Pons (tissue), 1 donor: ENCODE measurements at places on chromosomes 2 and 18.

DNA sequence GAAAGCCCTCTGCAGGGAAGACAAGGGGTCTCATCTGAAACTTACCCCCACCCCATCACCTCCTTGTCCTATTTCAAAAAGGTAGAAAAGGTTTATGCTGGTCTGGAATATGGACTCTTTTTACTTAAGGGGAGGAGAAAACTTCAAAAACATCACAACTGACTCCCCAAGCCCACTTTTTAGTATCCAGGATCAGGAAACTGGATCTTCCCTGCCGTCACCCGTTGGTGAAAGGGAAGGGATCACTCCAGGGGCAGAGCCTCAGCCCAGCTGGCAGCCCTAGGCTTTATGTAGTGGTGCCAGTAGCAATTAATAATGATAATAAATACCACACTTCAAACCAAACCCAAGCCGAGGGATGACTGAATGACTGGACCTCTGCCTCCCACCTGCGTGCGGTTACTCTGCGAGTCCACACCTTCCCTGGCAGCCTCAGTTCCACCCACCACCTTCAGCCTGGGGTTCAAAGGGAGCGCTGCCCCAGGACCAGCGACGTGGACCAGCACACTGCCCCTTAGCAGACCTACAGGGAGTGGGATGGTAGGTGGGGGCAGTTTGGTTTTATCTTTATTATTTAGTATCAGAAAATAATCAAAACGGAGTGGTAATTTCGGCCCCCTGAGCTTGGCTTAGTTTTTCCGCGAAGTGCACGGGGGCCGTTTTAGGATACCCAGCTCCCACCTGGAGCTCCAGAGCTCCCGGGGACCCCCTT, 4.9 kb upstream of the GATA6 start:
- DNase-seq: no peak

DNA sequence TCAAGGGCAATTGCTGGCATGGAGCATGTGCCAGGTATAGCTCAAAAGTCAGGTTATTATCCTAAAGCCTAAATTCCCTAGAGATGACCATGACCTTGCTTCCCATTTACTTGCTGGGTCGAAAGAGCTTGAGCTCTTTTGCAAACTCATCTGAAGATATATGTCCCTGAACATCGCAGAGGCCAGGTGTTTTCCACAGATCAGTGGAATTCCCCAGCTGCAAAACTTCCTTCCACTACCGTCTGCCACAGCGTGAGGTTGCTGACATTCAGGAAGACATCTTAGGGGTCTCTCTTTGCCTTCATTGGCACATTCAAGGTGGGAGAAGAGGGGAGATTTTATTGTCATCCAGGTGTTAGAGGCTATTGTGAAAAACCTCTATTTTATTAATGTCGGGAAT, 171.0 kb downstream of the MIB1 start:
- DNase-seq: no peak

DNA sequence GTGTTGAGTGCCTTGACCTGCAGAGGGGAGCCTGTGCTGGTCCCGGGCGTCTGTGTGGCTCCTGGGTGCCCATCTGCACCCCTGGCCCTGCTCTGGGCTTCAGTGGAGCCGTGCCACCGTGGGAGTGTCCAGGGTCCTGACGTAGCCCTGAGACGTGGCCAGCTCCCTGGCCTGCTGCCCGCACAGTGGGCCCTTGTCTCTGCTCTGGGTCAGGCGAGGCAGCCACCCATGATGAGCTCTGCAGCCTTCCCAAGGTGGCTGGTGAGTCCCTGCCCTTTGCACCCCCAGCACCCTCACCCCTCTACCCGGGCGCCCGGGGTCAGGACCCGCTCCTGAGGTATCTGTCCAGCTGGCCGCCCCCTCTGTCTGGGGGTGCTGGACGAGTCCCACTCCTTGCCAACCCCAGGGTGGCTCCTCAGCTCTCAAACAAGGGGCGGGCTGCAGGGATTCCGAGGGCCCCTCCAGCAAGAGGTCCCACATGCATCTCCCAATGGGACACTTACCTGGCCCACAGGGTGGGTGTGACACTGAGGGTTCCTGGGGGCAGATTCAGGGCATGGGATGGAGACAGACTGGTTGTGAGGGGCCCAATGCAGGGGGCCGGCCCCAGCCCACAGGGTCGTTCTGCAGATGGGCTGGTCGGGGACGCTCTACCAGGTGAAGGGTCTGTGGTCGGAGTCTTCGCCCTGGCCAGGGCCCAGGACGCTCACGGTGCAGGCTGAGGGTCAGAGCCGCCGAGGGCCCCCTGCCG, 2.4 kb downstream of the NEU4 start:
- DNase-seq: peak; percentile 46

DNA sequence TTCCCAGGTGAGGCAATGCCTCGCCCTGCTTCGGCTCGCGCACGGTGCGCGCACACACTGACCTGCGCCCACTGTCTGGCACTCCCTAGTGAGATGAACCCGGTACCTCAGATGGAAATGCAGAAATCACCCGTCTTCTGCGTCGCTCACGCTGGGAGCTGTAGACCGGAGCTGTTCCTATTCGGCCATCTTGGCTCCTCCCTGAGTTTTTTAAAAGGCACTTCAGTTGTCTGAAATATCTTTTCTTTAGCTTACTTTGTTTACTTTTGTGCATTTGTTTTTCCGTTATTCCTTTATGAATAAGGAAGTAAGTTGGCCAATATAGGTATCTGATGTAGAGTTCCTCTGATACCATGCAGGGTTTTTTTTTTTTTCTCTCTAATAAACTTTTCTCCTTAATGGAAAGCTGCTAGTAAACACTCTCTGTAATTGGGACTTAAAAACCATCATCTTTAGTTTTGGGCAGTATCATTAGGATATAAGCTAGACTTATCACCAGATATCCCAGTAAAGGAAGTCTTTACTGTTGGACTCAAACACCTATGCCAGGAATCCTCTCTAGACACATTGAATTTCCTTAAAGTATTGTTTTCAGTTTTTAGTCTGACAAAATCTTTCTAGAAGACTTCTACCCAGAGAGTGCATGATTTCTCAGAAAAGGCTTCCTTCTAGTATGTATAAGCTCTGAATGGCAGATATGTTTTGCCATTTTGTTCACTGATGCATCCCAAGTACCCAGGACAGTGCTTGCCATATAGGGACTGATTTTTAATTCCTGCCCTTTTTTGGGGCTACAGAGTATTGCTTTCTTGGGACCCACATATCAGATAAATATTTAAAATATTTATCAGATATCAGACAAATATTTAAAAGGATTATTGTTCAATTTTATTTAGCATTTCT, 35.8 kb upstream of the DYSF start:
- no peak for DNase-seq

- no peak for DNase-seq
These were observed 55.1 kb downstream of the CYTIP start for GRCh38 chr2:157388827-157389226.

- no peak for DNase-seq
These were observed 1603.1 kb upstream of the CELF4 start for GRCh38 chr18:39168723-39169122.

GRCh38 chr2:74343316-74343715, at the start of gene SLC4A5:
TSS of gene SLC4A5 (minus strand) at chr2:74343416. CDS start at chr2:74315023, 28,393 bp downstream.
- no peak for DNase-seq

- DNase-seq: no peak
These were observed 56.4 kb upstream of the ITGB6 start for GRCh38 chr2:160256507-160256906.

GRCh38 chr18:35141567-35142274, 99.1 kb upstream of the ZNF397 start:
- no peak for DNase-seq

- DNase-seq: no peak
These were observed 6.4 kb upstream of the NPAS2 start for GRCh38 chr2:100813527-100813926.

- no peak for DNase-seq
These were observed 73.1 kb downstream of the LRRC30 start for GRCh38 chr18:7304061-7304370.
